ENCODE measurements at places on chromosomes 3 and 15.

GRCh38 chr3:118729546-118729945, 305.1 kb downstream of the IGSF11 start:
- no peak for DNase-seq

DNA sequence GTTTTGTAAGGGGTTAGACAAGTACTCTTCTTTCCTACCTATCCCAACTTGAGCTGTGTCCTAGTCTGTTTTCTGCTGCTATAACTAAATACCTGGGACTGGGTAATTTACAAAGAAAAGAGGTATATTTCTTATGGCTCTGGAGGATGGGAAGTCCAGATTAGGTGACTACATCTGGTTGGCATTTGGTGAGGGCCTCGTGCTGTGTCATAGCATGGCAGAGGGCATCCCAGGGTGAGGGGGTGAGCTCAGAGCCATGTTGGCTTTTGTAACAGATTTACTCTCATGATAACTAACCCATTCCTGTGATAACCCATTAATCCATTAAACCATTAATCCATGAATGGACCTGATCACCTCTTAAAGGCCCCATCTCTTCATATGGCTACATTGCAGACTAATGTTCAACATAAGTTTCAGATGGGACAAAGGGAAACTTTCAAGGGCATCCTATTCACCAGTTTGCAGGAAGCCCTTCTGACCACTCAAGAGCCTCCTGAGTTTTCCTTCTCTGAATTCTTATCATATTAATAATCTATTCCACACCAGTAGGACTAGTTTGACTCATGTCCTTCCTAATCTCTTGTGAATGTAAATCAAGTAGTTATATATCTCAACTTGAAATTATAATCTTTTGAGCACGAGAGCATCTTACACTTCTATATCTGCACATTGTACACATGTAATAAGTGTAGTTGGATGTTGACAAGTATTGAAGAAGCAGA, 185.7 kb upstream of the ZPLD1 start:
- no peak for DNase-seq

DNA sequence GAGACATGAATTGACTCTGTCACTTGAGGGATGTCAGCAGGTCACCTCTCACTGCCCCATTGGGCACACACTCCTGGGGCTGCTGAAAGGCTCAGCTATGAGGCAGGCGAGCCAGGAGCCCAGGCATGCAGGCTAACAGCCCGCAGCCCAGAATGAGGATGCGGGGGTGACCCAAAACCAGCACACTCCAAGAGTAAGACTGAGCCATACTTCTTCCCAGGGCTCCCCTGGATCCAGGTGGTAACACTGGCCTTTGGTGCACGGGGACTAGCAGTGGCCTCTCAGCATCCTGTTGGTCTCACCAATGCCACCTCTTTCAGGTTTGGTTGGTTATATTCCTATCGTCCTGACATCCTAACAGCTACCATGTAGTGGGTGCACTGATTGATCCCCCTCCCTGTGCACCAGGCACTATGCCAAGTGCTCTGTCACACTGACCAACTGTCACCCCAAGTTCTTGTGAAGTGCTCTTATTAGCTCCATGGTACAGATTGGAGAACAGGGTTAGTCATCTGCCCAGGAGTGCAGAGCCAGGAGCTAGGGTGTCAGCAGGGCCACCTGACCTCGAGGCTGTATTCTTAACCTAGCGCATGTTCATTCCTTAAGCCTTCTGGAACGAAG, 24.8 kb upstream of the SPTBN5 start:
- no peak for DNase-seq

DNA sequence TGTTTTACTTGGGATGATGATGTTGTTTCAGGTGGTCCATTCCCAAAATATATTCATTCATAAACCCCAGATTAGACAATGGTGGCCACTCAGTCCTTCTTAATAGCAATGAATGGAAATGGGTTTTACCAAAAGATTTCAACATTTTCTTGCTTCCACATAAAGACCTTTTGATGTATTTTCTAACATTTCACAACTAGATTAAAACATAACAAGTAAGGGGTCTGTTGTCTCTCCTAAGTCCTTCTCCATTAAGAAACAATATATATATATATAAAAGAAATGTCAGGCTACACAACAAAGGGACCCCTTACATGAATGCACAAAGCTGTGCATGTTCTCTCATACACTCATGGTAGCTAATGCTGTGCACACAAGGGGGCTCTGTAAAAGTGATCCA, 176.4 kb downstream of the ANXA2 start:
- DNase-seq: no peak

DNA sequence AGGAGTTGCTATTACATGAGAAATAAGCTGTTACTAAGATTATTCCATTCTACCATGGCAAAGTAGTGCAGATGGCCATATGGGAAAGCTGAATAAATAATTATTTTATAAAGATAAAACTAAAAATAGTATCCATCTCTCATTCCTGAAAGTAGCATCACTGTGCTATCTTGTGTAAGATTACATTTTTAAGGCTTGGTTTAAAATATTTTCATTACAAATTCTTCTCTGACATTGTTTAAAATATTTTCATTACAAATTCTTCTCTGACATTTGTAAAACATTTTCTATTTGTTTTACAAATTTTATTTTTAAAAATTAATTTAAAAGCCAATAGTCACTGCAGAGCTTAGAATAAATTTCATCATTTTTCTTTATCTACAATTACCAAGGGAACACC, 665.5 kb upstream of the NAALADL2 start:
- no peak for DNase-seq

GRCh38 chr3:186427627-186428281, 65.7 kb upstream of the DGKG start:
- no peak for DNase-seq

GRCh38 chr15:58221591-58222241, 83.5 kb downstream of the AQP9 start:
- no peak for DNase-seq

DNA sequence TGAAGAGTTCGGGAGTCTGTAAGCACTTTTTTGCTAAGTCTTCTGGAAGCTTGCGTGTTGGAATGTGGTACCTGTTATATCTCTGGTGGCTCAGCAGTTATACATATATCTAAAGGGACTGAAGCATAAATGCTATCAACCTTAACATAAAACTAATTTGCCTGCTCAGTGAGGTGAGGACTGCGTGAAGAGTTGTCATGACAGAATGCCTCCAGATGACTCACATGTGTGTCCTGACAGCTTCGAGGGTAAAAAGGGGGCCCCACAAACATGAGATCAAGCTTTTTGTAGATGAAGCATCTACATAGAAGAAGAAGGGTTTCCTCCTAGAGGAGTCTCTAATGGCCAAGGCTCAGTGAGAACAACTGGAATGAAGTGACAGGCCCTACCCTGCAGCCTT, 88.8 kb upstream of the C3orf80 start:
- no peak for DNase-seq

GRCh38 chr3:138782755-138783154, 52.0 kb downstream of the PIK3CB start:
- no peak for DNase-seq

DNA sequence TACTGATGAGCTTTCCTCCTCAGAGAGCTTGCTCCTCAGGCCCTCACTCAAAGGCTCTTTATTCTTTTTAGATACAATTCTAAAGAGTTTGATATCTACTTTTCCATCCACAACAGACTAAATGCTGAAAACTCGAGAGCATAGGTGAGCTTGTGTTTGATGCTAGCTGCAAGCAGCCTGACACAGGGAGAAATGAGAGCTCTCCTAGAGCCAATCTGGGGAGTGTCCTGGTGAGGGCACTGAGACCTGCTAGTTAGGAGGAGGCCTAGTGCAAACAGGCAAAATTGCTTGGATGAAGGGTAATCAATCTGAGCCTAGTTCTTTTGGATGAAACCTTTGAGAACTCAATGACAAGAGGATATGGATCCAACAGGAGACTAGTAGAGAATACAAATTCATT, 300.8 kb downstream of the ZBTB20 start:
- DNase-seq: no peak

DNA sequence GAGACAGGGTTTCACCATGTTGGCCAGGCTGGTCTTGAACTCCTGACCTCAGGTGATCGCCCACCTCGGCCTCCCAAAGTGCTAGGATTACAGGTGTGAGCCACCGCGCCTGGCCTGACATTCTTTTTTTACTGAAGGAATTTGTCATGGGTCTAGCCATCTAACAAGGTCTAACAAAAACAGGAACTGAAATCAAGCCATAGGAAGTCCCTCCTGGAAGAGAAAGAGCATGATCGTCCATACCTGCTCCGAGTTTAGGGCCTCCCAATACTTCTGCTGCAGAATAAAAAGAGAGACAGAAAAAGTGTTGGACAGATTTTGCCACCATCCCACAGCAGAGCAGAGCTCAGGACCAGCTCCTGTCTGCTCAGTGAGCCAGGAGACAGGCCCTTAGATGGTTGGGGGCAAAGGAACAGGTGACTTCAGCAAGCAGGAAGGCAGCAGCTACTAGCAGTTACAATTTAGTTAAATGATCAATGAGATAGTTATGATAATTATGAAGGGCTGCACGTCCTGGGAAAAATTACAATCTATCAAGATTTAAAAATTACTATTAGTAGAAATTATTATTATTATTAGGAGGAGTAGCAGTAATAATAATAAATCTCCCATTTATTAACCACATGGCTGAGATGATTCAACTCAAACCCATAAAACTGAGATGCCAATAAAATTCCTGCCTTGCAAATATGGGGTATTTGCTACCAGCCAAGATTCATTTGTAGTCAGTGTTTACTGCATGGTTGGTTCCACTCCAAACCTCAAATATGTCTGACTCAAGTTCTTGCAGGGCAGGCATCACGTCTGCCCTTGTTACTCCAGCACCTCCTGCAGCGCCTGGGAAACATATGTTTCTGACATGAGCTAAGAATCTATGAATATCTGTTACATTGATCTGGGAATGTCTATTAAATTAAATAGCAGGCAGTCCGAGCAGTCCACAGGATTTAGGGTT, 40.1 kb downstream of the TMEM44 start:
- no peak for DNase-seq

DNA sequence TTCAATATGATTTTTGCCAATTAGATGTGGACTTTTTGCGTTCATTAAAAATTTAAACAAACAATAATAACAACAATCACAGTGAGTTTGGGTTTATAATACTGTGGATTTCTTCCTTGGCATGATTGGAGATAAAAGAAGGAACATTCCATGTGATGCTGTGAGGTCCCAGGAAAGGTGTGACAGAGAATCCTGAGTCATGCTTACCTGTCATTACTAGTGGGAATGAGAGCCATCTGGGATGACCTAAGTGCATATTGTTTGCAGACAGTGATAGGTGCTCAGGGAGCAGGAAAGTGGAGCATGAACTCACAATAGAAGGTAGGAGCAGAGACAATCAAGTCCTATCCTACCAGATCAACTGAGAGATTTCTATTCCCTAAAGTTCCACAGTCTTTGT, 766.5 kb upstream of the CFAP20DC start:
- no peak for DNase-seq

DNA sequence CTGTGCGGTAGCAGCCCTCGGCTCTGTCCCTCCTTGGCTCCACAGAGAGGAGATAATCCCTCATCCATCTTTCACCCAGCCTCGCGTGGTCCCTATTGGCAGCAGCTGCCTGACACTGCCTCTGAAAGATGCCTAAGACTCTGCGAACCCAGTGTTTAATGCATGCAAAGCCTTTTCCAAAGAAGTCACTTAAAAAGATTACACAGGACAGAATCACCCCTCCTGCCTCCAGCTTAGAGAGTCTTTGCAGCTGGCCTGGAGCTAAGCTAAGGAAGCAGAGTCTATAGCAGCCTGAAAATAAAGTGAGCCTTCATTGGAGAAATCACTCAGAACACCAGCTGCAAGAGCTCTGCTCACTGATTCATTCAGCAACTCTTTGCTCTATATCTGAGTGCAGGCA, 247.2 kb downstream of the SHQ1 start:
- DNase-seq: no peak

DNA sequence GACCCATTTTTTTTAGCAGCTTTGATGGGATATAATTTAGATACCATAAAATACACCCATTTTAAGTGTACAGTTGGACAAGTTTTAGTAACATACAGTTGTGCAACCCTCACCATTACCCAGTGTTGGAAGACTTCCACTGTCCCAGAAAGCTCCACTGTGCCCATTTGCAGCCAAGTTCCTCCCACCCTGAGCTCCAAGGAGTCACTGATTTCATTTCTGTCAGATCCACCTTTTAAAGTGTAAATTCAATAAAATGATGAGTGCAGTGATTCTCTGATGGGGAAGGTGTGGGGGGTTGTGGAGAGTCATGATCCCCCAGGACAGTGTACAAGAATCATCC, 93.2 kb upstream of the IGF1R start:
- DNase-seq: no peak

- no peak for DNase-seq
Measured at GRCh38 chr15:53072077-53072476, 281.9 kb upstream of the ONECUT1 start.

- no peak for DNase-seq
Measured at GRCh38 chr3:117476572-117476971, 767.0 kb downstream of the TUSC7 start.

DNA sequence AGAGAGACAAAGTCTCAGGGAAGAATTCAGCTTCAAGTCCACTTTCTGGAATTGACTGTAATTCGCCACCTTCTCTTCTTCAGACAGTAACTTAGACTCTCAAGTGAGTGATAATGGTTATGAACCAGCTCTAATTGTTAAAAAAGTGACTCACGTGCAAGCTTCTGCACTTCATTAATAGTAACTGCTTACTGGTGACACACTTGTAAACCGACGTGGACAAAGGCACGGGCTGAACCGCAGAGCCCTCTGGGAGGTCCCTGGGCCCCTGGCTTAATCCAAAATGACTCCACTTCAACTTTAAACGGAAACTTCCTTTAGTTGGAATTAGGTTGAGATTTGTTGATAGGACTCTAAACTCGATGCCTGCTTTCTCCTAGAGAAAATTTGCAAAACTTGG, 17.0 kb downstream of the MUC4 start:
- DNase-seq: no peak

DNA sequence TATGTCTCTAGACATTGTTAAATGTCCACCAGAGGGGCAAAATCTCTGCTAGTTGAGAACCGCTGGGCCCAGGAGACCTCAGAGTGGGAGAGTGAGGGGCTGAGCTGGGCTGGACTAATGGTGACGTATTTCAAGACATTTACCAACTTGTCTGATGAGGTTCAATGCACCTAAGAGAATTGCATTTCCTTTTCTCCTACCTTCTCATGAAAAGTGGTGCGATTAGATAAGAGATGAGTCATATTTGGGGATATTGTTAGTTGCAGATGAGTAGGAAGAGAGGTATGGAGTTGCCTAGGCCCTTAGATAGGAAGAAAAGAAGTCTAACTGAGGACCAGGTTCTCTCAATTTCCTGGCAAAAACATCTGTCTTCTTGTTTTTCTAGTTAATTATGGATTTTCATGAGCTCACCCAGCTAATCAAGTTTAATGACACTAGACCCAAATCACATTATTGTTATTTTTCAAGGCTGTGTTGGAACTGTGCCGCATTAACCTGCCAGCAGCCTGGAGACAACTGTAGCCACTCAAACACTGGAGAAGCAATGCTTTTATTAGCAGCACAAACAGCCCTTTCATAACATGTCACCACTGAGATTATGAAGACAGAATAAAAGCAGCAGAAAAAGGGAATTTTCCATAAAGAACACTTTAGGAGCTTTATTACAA, 144.2 kb downstream of the PDCD6IP start:
- no peak for DNase-seq

GRCh38 chr3:126345641-126346460, 11.4 kb downstream of the KLF15 start:
- DNase-seq: no peak

- DNase-seq: no peak
Measured at GRCh38 chr3:4523710-4524698, 30.9 kb downstream of the ITPR1 start.

GRCh38 chr3:118765636-118766305, 268.9 kb downstream of the IGSF11 start:
- no peak for DNase-seq

- no peak for DNase-seq
Measured at GRCh38 chr3:10286133-10286524, 6.6 kb downstream of the GHRL start.
